ENCODE measurements at places on chromosomes 1 and 21.

GRCh38 chr1:166184897-166185296 lies 18.1 kb upstream of the FAM78B start:
- DNase-seq = no peak
- no peaks in the 10 kb centered on the region for H3K36me3 ChIP-seq
- no peaks in the 10 kb centered on the region for H3K4me1 ChIP-seq

GRCh38 chr21:36830100-36830499 lies 131.2 kb downstream of the SIM2 start:
- no peak overlapping the region for H3K27ac ChIP-seq
- DNase-seq = no peak
- no peaks in the 10 kb centered on the region for H3K36me3 ChIP-seq
- no peaks in the 10 kb centered on the region for H3K27me3 ChIP-seq
- no peaks in the 10 kb centered on the region for H3K4me1 ChIP-seq
- no peak overlapping the region for H3K4me3 ChIP-seq

GRCh38 chr1:151159373-151159772 lies 2.9 kb downstream of the TNFAIP8L2 start:
- H3K27ac ChIP-seq = no peak overlapping the region
- H3K27me3 ChIP-seq = no peaks in the 10 kb centered on the region
- H3K4me3 ChIP-seq = no peak overlapping the region
- no peaks in the 10 kb centered on the region for H3K36me3 ChIP-seq
- no peak for DNase-seq

GRCh38 chr1:230713915-230714764 lies at the start of gene AGT:
Gene AGT (minus strand): TSS chr1:230714122. CDS start chr1:230710823, 3,299 bp downstream.
- H3K27ac ChIP-seq = no peak within 1 kb of the TSS
- peaks cover 9% of the 10 kb centered on the region for H3K4me1 ChIP-seq
- H3K27me3 ChIP-seq = no peaks in the 10 kb centered on the region

GRCh38 chr1:115320377-115320776 lies 17.7 kb downstream of the NGF start:
- no peaks in the 10 kb centered on the region for H3K36me3 ChIP-seq
- peaks cover 15% of the 10 kb centered on the region for H3K4me1 ChIP-seq
- H3K4me3 ChIP-seq = no peak overlapping the region
- no peak for DNase-seq
- no peaks in the 10 kb centered on the region for H3K27me3 ChIP-seq
- no peak overlapping the region for H3K27ac ChIP-seq

- H3K4me3 ChIP-seq = no peak overlapping the region
- H3K27me3 ChIP-seq = no peaks in the 10 kb centered on the region
- no peak overlapping the region for H3K27ac ChIP-seq
- no peak for DNase-seq
Measured at GRCh38 chr1:184789884-184790283, 35.2 kb upstream of the EDEM3 start.

All from ovary (tissue), 10 donors.